NCI-H226 (cell line): ENCODE measurements at places on chromosomes 3 and 15.

GRCh38 chr3:158354713-158355112, 216.3 kb upstream of the MLF1 start:
- DNase-seq = no peak

GRCh38 chr15:101089579-101090427, 162.0 kb downstream of the CHSY1 start:
- DNase-seq = no peak

DNA sequence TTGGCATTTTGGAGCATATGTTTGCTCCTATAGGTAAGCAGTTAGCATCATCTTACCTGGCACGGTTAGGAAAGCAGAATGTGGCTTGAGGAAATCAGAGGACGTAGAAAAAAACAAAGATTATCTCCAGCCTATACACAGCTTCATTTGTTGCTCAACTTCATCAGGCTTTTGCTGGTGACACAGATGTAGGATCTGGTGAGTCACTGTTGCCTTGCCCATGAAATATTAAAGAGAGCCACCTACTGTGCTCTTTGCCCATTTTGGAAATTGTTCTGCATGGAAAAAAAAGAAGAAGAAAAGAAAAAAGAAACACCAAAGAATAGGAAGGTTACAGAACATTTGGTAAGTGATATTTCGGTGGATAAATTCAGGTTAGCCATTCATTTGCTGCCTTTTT, 3.8 kb downstream of the IL1RAP start:
- DNase-seq = peak; percentile 58

DNA sequence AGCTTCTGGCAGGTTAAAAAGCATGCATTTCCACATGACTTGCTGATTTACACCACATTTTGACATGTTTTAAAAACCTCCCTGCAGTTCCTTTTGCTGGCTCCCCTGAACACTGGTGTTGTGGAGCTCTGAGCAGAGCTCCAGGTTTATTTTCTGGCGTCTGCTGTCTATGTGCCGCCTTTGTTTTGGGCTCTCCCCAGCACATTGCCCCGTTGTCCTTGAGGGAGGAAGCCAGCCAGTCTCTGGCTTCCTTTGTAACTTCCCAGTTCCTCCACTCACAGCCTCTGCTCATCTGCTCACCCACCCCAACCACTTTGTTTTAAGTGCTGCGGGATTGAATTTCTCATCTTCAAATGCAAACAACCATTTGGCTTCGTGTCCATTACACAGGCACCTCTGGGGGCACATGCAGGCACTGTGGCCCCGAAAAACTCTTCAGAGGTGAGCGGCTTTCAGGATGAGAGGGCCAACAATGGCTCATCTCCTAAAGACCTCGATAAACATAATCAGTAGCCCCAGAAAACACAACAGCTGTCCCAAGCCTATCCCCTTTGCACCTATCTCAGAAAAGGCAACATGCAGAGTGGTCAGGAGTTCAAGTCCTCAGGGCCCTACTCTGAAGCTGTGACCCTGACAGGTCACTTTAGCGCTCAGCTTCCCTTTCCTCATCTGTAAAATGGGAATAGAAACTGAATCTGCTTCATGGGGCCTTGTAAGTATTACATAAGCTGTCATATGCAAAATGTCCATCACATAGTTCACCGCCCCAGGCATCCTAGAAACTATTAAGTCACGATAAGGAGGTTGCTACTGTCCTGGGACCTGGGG, 1.3 kb upstream of the MEF2A start:
- peak; percentile 11 for DNase-seq

GRCh38 chr3:161372321-161373260, 1.3 kb upstream of the SPTSSB start:
- no peak for DNase-seq

- no peak for DNase-seq
These were observed 15.2 kb downstream of the SLC2A2 start for GRCh38 chr3:171011109-171011872.

GRCh38 chr15:63287109-63287508, 9.7 kb downstream of the APH1B start:
- peak; percentile 25 for DNase-seq

DNA sequence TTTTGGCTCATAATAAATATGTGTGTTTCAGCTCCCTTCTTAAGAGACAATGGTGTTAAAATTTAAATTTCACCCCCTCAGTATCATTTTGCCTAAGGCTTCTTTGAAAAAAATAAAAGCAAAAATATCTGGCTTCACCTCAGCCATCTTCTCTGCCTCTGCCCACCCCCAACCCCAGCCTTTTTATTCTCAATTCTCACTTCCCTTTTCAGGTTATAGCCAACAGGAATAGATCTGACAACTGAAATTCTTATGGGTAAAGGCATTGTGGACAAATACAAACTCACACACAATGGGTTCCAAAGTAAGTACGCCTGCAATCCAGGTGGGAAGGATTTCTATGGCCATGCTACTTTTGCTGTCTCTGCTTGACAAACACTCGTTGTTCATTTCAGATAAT, 399.0 kb upstream of the ARRDC4 start:
- no peak for DNase-seq

GRCh38 chr3:15610082-15610759, 8.7 kb downstream of the BTD start:
- peak; percentile 97 for DNase-seq

DNA sequence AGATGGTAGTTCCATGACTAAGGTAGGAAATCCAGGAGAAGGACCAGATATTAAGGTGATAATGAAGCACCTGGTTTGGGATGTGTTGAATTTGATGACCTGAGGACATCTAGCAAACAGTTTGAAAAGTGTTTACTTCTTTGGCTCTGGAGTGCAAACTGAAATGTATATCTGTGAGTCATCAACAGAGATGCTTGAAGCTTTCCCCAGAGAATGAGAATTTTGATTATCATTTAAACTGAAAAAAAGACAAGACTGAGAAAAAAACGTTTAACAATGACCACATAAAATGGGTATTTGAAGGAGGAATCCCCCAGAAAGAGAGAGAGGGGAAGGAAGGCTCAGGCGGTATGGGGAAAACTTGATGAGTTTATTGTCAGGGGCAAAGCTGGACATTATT, 20.7 kb upstream of the GSK3B start:
- DNase-seq = no peak

GRCh38 chr3:11145888-11146287, 8.4 kb upstream of the HRH1 start:
- peak; percentile 94 for DNase-seq

GRCh38 chr3:102059145-102059943, 210.0 kb downstream of the NFKBIZ start:
- no peak for DNase-seq

GRCh38 chr3:144477593-144477992, 506.0 kb downstream of the DIPK2A start:
- DNase-seq = no peak

DNA sequence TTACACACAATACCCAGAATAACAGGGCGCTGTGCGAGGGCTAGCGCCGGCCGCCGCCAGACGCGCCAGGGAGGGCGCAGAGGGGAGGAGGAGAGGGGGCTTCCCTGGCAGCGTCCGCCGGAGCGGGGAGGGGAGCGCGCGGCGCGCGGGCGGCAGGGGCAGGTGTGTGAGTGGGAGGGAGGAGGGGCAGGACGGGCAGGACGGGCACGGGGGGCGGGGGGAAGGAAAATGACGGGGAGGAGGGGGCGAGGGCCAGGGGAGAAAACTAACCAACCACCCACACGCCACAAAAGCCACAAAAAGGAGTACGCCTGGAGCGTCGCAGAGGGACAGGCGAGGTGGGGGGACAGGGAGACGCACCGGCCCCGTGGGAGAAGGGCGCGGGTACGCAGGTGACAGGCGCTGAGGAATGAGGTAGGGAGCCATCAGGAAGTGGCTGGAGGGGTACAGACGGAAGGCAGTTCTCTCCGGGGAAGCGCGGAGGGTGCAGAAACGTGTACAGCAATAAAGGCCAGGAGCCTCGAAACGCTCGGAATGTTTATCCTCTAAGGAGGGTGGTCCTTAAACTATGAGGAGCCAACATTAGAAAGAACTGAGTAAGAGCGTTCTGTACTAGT, 610 bp upstream of the SATB1 start:
- DNase-seq = no peak

- DNase-seq = no peak
These were observed 55.5 kb upstream of the MRPS22 start for GRCh38 chr3:139288266-139288821.

- DNase-seq = no peak
These were observed 49.9 kb downstream of the ALDH1A2 start for GRCh38 chr15:58015565-58015964.

DNA sequence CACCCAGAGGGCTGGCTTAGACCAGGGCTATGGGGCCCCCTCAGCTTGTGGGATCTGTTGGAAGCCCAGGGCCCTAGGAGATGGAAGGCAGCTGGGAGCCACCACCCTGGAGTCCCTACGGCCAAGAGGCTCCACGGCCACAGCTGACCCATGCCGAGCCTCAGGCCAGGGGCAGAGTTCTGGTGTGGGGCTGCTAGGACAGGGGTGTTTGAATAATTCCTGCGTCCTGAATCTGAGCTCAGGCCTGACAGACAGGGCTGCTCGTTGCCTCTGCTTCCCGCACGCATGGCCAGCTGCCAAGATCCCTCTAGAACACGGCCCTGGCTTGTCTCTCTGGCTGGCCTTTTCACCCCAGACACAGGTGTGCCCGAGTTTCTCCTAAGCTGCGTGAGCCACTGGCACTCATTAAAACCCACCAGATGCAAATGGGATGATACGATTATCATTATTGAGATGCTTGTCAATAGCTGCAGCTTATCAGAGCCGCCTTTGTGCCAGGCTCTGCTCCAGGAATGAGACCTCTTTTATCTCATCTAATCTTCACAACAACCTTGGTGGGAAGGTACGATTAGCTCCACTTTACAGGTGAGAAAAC, 70.2 kb downstream of the EFCAB12 start:
- no peak for DNase-seq

DNA sequence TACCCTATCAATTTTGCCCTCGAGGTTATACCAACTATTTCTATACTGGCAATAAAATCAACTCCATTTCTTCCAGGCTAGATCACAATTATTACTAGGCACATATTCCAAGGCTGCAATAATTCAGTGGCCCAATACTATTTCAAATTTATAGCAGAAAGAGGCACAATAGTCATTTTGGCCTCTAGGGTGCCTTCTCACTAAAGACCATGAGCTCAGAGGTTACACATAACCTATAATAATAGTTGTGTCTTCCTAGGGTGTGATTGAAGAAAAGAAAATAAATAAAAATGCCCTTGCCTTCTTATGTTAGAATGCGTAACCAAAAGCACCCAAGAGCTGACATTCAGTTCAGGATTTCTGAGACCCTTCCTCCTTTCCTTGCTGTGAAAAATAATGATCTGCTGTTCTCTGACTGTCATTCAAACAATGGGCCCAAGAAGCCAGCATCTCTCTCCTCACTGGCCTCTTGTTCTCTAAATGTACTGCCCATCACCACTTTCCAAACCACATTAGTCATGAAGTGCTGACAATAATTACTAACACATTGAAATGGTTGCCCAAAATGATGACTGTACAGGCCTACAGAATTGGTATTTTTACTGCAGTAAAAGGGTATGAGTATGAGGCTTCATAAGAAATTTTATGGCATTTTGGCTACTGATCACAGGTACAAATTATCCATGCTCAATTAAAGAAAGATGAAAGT, 244.8 kb downstream of the LRRN1 start:
- peak; percentile 5 for DNase-seq

DNA sequence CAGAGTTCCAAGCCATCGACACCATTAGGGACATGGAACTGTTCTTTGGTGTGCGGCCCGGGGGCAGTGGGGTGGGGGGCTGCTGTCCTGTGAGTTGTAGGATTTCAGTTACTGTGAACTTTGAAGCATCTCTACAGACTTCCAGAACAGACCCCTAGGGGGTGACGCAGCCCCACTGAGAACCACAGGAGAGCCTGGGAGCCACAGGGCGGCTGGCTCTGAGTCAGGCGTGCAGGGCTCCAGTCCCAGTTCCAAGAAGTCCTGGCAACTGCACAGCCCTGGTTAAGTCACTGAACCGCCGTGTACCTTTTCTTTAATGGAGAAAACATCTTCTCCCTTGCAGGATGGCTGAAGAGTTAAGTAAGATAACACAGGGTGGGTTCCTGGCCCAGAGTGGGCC, 23.5 kb upstream of the LRTM1 start:
- DNase-seq = peak; percentile 50

DNA sequence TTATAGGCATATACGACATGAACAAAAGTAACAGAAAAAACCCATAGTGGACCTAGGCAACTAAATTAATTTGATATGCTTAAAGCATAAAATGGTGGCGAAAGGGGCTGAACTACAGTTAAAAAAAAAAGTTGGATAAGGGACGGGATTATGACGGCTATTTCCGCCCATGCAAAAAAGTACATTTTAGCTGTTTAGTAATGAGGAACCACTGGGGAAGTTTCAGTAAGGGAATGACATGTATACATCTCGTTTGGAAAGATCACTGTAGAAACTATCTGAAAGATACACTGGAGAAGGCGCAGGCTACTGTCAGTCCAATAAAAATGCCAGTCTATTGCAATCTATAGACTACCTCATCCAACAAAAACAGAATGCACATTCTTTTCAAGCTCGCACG, 65.6 kb downstream of the ZNF148 start:
- DNase-seq = no peak

DNA sequence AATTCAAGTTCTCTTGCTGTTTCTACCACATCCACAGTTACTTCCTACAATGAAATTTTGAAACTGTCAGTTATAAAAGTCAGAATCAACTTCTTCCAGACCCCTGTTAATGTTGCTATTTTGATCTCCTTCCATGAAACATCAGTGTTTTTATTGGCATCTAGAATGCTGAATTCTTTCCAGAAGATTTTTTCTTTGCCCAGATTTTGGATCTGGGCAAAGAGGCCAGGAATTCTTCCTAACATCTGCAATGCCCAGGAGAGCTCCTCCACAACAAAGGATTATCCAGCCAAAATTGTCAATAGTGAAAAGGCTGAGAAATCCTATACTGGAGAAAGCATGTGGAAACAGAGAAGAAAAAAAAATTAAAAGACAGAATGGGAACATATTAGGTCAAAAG, 75.5 kb downstream of the SERPINI1 start:
- DNase-seq = no peak

DNA sequence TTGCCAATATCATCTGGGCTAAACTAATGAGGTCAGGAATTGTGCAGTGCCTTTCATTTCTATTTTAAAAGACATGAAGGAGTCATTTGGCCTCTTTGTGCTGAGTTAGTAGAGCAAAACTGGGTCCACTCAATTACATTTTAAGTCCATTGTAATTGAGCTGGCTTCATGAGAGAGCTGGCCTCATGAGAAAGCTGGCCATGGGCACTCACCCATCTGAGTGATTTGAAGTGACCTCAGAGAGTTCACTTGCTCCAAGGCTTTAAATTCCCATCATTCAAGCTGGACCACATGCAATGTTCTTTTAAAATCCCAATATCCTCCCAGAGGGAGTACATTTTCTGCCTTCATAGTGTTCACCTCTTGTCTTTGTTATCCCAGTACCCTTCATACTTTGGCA, 335.9 kb upstream of the WNT5A start:
- DNase-seq = no peak
